ENCODE measurements at places on chromosomes 2 and 18. TPM values are rescaled to one million over a fixed set of nuclear protein-coding genes. Genes with fewer than 3 reads are reported as not detected.

DNA sequence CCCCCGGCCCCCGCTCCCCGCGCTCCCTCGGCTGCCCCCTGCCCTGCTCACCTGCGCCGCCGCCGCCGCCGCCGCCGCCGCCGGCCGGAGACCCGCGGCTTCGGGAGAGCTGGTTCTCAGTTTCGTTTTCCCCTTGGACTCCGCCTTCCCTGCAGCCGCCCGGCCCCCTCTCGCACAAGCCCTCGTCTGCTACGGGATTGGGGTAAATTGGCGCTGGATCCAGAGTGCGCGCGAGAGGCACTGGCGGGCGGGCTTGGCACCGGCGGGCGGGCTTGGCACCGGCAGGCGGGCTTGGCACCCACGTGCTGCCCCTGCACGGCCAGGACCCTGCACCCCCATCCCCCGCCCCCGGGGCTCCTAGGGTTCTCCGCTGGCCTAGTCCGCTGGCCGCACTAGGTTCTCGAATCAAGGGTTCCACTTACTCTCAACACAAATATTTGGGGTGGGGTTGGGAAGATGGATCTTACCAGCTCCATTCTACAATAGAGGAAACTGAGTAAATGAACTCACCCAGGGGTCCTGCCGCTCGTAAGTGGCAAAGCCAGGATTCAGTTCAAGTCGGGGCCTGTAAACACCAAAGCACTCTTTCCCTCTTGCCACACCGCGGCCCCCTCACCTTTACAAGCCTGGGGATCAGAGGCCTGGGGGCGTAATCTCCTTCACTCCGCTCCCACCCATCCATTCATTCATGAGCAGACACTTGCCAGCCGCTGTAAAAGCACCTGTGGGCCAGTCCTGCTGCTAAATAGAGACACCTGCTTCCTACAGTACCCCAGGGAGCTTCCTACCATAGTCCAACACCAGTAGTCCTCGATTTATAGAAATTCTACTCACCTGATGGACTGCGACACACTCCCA lies at the start of gene EIF2AK2:
Gene EIF2AK2, minus strand, starts transcription at position 124 of the 858 bp plus-strand sequence. CDS start 9,174 bp downstream, outside the sequence.
- peak; percentile 96 for DNase-seq

GRCh38 chr2:42980764-42981416 lies 188.5 kb upstream of the HAAO start:
- no peak for DNase-seq

DNA sequence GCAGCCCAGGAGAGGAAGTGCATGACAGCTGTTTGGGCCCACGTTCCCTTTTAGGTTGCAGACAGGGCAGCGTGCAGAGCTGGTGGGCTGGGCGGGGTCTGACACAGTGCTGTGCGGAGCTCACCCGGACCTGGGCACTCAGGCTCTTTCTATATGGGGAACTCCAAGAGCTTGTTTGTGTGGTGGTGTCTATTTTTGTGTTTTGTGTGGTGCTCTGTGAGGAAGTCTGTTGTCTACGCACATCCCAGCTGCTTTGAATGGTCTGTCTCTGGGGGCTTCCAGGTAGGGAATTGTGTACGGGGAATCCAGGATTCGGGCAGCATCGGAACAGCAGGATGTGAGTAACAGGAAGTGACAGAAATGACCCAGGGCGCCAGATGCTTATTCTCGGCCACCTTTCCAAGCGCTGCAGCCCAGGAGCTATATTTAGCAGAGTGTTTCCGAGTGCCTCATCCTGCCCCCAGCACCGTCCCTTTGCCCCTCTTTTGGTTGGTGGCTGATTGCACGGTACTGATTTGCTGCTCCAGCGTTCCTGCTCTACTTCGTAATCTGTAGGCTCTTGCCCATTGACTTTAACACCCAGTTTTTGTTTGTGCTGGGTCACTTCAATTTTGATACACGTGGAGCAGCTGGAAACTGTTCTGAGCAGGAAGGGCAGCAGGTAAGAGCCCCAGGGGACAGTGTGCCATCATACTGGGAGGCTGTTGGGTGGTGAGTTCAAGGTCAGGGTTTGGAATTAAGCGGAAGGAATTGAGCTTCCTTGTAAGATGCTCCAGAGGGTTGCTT lies 64.7 kb downstream of the DGKD start:
- peak; percentile 83 for DNase-seq

DNA sequence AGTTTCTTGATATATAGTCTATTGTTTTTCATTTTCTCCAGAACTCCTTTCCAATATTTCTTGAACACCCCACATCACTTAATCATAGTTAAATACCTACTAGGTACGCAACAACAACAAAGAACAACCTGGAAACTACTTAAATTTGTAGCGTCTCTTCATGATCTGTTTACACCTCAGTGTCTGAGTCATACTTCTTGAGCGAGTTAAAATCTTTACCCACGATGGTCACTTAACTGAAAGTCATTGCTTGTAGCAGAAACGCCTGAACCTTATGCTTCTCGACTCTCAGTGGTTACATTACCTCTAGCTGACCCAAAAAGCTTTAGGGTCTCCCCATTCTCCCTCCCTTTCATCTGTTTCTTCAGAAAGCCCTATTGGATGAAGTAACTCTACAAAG lies 131.3 kb downstream of the EN1 start:
- no peak for DNase-seq

GRCh38 chr2:124978597-124978996 lies 953.5 kb downstream of the CNTNAP5 start:
- DNase-seq, result no peak

- DNase-seq, result no peak
These were observed 17.5 kb downstream of the MOGAT1 start for GRCh38 chr2:222688917-222689316.

Gene PLA2R1
- total RNA-seq, result not detected

- DNase-seq, result no peak
These were observed 12.7 kb upstream of the SELENOI start for GRCh38 chr2:26333293-26333692.

DNA sequence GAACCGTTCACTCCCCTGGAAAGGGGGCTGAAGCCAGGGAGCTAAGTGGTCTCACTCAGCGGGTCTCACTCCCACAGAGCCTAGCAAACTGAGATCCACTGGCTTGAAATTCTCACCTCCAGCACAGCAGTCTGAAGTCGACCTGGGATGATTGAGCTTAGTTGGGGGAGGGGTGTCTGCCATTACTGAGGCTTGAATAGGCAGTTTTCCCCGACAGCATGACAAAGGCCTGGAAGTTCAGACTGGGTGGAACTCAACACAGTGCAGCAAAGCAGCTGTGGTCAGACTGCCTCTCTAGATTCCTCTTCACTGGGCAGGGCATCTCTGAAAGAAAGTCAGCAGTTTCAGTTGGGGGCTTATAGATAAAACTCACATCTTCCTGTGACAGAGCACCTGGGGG lies 292.5 kb downstream of the NUP35 start:
- DNase-seq, result no peak

DNA sequence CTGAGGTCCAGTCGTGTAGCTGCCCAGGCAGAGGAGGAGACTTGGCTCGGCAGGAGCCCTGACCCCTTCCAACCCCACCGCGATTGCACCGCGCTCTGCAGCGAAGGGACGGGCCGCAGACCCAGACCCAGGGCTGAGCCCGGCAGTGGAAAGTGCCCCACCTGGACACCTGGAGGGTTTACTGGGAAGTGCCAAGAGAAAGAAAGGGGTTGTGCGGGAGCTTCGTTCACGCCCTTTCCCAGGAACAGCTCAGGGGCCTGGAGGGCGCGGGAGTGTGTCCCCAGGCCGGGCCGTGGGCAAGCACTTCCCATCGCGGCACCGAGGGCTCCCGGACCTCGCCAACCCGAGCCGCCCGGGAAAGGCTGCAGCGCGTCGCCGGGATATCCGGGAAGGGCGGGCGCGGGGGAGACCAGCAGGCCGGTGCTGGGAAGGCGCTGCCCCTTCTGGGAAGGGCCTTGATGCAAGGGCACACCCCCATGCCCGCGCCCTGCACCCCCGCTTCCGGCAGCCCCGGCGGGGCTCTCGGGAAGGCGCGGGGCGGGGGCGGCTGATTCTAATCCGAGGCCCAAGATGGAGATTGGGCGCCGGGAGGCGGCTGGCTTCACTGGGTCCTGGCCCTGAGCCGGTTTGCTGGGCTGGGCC lies 36.1 kb upstream of the MRPL33 start:
- DNase-seq, result peak; percentile 82

Gene ASAP2
- 0.83 TPM for total RNA-seq

- DNase-seq, result no peak
These were observed 174.6 kb upstream of the ALPP start for GRCh38 chr2:232203936-232204335.

DNA sequence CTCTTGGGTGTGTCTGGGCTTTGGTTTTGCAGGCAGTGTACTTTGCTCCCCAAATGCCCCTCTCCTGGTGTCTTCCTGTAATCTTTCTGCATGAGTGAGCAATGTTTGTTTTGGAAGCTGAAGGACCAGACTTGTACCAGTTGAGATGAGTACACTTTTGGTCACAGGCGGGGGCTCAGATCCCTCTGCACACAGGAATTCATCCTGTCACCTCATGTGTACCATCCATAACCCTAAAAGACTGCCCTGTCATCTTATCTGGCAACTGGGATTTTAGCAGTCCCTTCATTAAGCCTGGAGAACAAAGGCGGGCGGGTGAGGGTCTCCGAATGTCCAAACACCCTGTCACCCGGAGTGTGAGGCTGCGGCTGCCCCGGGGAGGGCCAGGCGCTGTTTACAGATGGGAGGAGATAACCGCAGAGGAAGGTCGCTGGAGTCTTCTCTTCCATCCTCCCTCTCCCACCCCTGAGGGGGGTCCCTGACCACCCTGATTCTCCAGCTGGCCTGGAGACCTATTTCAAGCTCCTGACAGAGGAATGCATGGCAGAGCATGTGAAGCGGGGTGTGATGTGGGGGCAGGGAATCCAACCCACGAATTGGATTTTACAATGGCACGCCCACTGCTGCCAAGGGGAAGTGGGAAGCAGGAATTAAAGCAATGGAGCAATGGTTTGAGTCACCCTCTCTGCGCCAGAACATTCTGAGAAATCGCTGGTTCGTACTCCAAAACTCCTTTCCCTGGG lies 158.2 kb upstream of the MYCN start:
- DNase-seq, result no peak

DNA sequence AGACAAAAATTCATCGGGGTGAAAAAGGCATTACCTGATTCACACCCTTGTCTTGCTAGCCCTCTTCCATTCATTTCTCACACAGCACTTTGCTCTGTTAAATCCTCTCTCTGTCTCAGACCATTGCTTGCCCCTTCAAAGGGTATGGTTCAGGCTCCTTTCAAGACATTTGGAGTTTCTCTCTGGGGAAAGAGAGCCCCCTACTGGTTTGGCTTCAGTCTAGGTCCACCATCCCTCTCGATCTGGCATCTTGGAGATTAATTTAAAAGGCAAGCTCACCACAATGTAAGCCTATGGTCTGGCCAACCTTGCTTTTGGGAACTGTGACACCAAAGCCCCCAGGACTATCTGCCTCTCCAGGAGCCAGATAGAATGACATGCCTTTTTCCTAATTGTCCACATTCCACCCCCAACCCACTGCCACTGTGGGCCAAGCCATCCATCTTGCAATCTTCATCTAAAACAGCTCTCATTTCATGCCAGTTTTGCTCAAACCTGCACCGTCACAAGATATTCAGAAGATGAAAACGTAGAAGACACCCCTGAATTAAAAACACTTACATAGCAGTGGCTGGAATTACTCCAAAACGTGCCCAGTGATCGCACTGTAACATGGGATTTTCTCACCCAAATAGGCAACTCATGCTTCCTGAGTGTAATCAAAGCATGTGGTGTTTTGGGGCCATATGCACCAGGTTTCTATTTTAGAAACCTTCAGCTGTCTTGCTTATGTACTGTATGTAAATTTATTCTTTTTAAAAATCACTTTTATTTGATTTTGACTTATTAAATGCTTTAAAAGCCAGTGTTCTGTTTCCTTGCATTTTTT lies 93.9 kb downstream of the FARSB start:
- peak; percentile 83 for DNase-seq

Gene CYP26B1
- total RNA-seq, result not detected

DNA sequence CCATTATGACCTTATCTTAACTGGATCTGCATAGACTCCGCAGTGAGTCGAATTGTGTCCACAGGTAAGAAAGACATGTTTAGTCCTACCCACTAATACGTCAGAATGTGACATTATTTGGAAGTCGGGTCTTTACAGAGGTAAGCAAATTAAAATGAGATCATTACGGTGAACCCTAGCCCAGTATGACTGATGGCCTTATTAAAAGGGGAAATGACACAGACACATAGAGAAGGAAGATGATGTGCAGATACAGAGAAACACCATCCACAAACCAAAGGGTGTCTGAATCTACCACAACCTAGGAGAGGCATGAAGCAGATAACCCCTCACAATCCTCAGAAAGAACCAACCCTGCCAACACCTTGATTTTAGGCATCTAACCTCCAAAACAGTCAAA lies 135.6 kb downstream of the GALNT1 start:
- DNase-seq, result no peak

Gene RIT2
- not detected for total RNA-seq

DNA sequence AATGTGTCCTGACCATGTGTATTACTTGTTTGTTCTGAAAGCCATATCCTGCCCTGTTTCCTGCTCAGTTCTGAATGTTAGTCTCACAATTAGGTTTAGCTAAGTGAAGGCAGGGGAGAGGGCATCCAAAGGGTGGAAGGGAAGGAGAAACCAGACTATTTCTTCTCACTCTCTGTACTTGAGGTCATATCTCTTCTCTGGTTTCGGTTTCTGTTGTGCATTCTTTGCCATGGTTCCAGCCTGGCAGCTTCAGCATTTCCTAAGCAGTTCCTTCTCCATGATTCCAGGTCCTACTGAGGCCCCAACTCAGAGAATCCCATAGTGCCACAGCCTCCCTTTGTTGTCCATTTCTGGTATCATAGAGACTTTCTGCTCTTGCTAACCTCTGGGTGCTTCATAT lies 40.3 kb upstream of the HNMT start:
- DNase-seq, result no peak

DNA sequence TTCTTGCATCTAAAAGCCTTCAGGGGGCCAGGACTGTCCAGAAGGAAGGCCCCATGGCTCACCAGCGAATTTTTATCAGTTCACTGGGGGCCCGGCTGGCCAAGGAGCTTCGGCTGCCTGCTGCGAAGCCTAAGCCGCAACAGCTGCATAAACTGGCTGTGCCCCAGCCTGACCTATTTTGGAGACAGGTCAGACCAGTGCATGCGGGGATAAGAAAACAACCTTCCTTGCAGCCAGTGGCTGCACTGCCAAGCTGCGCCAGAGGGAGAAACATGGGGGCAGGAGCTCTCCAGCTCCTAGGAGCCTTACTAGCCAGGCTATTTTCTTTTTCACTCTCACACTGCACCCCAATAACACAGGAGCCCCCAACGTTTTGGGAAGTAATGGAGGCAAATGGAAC lies 15.2 kb downstream of the PAX3 start:
- no peak for DNase-seq

Gene CSRNP3
- not detected for total RNA-seq

DNA sequence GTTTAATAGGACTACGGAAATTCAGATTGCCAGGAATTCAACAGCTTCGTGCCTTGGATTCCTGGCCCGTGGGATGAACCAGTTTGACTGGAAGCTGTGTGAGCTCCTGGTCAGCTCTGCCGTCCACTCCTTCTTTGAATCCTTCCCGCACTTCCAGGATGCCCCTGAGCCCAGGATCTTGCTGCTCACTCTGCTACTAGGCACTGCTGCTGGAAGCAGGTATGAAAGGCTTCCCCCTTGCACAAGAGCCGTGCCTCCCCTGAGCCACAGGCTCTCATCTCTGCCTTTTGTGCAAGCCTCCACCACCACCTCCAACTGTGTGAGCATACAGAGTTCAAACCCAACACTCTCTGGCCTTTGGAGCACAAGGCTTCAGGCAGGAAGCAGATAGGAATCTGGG lies 34.9 kb downstream of the EN1 start:
- DNase-seq, result no peak
